ENCODE measurements at places on chromosomes 1 and 21.

GRCh38 chr1:154157520-154158306 is 2.8 kb upstream of the NUP210L start:
- DNase-seq = peak; percentile 83

DNA sequence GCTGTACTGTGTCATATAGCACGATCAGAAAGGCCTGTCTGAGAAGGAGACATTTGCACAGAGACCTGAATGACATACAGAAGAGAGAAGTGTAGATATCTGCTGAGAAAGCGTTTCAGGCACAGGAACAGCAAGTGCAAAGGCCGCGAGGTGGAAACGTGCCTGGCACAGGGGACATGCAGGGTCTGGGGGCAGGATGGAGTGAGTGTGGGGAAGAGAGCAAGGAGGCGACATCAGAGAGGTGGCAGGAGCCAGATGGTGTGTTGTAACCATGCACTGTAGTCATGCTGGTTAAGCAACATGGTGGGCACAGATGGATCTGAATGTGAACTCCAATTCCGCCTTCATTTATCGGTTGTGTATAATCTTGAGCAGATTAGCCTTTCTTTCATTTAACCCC is 13.0 kb downstream of the KRTCAP2 start:
- DNase-seq = no peak

- no peak for DNase-seq
Observed at GRCh38 chr1:243708210-243708609, 141.8 kb downstream of the AKT3 start.

GRCh38 chr21:45098867-45099266 is 24.5 kb downstream of the ADARB1 start:
- DNase-seq = no peak

DNA sequence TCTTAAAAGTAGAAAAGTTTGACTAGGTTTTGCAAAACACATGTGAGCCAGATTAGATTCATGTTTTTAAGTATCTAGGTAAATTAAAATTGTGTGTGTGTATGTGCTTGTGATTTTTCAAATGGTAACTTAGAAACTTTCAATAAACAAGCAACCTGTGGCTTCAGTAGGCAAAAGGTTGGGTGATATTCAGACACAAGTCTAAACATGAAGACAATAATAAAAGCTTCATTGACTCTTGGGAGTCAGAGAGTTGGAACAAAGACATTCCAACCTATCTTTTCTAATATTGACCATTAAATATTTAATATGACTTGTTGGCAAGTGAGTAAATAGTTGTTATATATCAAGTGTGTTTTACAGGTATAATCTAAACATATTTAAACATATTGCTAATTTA is 1049.6 kb upstream of the ADGRL4 start:
- no peak for DNase-seq

DNA sequence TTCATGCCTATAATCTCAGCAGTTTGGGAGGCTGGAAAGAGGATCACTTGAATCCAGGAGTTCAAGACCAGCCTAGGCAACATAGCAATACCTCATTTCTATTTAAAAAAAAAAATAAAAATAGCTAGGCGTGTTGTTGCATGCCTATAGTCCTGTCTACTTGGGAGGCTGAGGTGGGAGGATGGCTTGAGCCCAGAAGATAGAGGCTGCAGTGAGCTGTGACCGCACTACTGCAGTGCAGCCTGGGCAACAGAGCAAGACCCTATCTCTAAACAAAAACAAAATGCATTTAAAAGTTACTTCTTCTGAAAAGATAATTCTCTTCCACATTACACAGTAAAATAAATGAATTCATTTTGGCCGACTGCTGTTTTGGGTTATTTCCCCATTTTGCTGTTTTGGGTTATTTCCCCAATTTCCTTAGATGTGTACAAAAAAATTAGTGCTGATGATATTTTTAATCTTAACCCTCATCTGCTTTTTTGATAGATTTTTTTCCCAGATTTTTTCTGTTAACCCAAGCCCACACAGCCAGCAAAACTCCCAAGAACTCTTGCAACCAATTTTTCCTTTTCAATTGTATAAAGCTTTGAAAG is 23.0 kb upstream of the SAMSN1 start:
- DNase-seq = no peak

DNA sequence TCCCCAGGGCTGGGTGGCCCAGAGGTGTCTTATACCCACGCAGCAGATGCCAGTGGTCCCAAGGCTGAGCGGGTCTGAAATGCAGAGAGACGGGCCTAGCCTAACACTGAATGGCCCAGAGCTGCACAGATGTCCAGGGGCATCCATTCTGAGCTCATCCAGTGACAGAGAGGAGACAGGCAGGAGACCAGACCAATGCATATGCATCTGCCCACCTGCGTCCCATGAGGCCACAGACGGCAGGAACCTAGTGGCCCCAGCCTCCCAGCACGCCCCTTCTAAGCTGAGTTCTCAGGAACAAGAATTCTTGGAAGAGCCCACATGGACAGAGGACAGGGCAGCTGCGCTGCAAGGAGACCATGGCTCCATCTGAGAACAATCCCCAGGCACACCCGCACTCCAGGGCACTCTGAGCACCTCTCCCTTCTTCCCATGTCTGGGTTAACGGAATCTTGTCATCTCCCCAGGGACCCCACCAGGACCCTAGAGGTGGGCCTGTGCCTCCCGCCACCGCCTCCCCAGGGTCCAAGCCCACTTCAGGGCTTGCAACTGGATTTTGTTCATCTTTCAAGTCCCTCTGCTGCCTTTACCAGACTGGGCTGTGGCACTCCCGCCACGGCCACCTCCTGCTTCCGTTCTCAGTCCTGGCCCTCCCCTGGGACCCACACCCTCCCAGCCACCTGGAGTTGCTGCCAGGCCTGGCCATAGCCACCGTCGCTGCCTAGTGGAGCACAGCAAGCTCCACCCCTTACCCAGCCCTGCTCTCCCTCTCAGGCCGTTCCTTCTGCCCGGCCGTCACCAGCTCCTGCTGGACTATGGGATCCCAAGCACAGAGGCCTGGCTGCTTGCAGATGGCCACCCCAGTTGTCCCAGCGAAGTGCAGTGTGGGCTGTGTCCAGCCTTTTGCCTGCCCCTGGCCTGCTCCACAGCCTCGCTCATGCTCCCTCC is 3.3 kb downstream of the WNT3A start:
- no peak for DNase-seq

- no peak for DNase-seq
Observed at GRCh38 chr1:25088946-25089345, 143.4 kb downstream of the SYF2 start.

GRCh38 chr1:33078030-33078591 is 2.8 kb upstream of the AZIN2 start:
- no peak for DNase-seq

- DNase-seq = no peak
Observed at GRCh38 chr1:63916485-63917360, 142.9 kb downstream of the ROR1 start.

DNA sequence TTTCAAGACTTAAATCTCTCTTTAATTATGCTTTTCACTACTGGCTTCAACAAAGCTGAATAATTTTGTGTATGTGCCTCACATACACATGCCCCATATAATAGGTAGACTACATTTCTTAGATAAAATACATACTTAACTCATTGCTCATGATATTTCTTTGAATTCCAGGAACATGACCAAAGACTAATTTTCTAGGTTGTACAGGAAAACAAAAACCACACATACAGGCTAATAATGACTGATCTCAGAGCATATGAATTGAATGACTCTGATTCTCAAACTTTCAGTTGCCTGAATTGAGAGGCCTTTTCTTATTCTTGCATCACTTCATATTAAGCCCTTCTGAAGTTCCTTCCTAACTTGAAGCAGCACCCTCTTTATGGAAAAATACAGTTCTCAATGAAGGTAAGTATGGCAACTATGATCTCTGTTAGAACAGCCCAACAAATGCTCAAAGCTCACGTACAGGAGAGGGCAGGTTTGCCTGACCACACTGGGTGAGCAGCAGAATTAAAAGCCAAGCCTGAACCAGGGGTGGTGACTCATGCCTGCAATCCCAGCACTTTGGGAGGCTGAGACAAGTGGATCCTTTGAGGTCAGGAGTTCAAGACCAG is 22.6 kb upstream of the UAP1 start:
- DNase-seq = peak; percentile 35

GRCh38 chr1:55445416-55445815 is 230.3 kb upstream of the USP24 start:
- peak; percentile 44 for DNase-seq

- no peak for DNase-seq
Observed at GRCh38 chr1:67085326-67085725, 31.4 kb upstream of the SLC35D1 start.

GRCh38 chr1:159030877-159031447 is 21.3 kb downstream of the IFI16 start:
- DNase-seq = no peak

GRCh38 chr1:231694465-231695077 is 68.0 kb downstream of the DISC1 start:
- no peak for DNase-seq

DNA sequence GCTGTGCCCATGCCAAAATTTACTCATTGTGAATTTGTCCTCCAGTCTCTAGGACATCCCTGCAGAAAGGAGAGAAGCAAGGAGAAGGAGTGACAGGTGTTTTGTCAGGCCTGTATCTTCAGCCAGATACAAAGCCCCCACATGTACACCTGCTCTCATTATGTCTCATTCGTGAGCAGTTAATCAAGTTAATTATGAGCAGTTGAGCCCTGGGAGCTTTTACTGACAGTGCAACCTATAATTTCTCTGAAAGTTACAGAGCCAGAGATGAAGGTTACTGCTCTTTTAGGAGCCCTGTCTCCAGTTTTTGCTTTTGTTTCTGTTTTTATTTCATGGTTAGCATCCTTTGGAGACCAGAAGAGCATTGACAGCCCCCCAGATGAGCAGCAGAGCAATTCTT is 5.0 kb upstream of the ILDR2 start:
- DNase-seq = no peak

GRCh38 chr1:218459450-218459849 is 114.3 kb downstream of the TGFB2 start:
- no peak for DNase-seq

GRCh38 chr1:40665335-40666171 is at the start of gene RIMS3:
TSS of gene RIMS3 (minus strand) at chr1:40665682. CDS start at chr1:40641925, 23,757 bp downstream.
- DNase-seq = peak; percentile 91

- DNase-seq = no peak
Observed at GRCh38 chr1:2908081-2908480, 106.6 kb upstream of the TTC34 start.

DNA sequence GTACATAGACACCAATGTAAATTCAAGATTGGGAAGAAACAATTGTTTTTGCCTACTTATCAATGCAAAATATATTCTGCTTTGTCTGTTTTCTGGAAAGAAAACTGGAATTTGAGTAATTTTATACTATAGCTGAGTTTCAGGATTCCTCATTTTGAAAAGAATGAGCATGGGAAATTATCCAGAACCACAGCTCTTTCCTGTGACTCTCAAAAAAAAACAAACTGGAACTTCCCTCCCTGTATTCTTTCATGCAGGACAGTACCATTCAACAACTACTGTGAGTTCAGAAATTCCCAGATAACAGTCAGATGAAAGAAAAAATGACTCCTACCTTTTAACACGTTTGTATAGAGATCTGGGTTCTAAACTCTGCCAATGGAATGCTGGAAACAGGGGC is 372.4 kb downstream of the TGFB2 start:
- DNase-seq = no peak

DNA sequence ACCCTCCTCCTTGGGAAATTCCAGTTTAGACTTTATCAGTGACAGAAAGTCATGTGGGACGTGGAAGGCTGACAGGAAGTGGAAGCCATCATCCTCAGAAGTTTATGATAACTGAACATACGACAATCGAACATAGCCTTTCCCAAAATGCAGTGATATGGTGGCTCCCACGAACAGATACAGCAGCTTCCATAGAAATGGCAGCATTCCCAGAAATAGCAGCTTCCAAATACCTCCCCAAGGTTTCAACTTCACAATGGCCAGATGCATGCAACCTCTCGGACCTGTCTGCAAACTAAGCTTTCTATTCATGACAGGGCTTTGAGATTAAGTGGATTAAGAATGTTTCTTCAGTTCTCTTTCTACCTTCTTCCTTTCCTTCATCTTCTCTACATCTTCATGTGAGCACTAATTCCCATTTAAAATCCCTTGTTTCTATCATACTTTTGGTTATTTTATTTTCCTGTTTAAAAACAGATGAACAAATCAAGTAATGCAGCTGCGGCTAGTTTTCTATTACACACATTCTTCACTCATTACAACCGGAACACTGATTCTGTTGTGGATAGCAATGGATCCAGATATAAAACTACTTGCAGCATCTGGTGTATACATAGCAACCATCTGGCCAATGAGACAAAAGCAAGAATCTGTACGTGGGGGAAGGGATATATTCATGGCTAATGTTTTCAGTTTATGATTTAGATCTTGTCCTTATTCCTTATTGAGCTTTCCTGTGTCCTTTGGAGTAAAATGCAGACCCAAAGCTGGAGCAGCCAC is 304.8 kb downstream of the BRINP3 start:
- DNase-seq = no peak

- no peak for DNase-seq
Observed at GRCh38 chr1:82788660-82789059, 987.9 kb downstream of the ADGRL2 start.

GRCh38 chr1:3000671-3001470 is 20.4 kb upstream of the ACTRT2 start:
- DNase-seq = no peak

DNA sequence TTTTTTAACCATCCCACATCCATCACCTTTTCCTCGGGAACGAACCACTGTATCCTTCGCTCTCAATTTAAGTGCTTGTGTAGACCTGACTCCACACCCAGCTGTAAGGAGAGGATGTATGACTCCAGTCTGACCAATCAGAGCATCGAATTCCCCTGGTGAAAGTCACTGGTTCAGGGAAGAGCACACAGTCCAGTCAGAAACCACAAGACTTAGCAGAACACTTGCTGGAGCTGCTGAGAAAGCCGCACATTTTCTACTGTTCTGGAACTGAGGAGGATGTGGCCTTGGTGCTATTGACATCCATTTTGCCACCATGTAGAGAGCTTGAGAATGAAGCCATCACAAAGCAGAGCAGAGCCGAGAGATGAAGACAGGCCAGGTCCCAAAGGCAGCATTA is 59.9 kb upstream of the CNN3 start:
- DNase-seq = no peak

DNA sequence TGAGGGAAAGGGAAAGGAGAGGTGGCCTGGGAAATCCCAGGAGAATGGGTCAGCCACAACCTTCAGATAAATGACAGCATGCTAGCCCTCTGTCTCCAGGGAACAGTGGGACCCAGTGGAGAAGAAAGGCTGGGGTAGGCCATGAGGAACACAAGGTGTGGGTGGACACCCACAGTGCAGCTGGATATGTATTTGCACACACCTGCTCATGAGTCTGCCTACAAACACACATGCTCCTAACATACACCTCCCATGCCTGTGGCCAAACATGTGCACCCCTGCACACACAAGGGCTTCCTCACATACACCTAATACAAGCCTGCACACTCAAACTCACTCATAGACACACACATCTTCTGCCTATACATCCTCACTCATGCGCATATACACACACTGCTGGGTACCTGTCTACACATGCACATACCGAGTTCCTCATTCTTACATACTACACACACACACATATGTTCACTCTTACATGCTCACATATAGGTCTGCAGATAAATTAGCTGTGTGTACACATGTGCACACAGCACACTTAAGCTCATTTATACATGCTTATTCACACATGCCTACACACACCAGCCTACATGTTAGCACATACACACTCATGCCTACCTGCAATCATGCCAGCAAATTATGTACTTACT is 3.6 kb downstream of the C1orf216 start:
- no peak for DNase-seq

GRCh38 chr1:58573705-58574591 is 3.1 kb downstream of the TACSTD2 start:
- peak; percentile 78 for DNase-seq

- DNase-seq = no peak
Observed at GRCh38 chr1:14479865-14480264, 118.6 kb upstream of the KAZN start.
